ENCODE measurements at places on chromosomes 3 and 15.

GRCh38 chr3:144524531-144524930, 552.9 kb downstream of the DIPK2A start:
- DNase-seq: peak; percentile 12

DNA sequence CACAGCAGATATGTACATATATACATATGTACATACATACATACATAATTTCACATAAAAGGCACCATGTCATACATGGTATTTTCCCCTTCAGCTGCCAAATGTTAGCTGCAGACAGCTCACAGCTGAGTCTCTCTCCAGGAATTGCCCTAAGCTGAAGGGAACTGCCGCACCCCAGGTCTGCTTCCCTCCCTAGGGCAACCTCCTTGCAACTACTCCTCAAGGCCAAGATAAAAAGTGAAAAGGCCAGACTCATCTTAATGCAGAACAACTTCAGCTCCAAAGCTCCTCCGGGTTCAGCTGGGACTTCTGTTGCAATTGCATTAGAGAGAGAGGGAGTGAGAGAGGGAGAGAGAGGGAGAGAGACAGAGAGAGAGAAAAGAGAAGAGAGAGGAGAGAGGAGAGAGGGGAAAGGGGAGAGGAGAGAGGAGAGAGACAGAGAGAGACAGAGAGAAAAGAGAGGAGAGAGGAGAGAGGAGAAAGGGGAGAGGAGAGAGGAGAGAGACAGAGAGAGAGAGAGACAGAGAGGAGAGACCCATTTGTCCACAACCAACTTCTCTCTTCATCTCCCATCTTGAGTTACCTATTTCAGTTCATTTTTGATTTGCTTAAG, 143.4 kb upstream of the HES1 start:
- DNase-seq: no peak

DNA sequence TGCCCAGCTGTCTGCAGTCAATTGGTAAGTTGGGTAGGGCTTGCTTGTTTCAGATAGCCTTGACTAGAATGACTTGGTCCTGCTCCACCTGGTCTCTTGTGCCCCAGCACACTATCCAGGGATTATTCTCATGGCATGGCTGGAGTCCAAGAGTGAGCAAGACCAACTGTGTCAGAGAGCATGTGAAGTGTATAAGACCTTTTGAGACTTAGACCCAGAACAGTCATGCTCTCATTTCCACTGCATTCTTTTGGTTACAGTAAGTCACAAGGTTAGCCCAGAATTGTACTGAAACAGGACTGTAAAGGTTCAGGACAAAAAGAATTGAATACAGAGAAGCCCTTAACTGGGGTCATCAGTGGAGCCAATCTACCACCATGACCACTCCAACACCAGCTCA, 650.8 kb upstream of the ADAMTS9 start:
- DNase-seq: no peak

DNA sequence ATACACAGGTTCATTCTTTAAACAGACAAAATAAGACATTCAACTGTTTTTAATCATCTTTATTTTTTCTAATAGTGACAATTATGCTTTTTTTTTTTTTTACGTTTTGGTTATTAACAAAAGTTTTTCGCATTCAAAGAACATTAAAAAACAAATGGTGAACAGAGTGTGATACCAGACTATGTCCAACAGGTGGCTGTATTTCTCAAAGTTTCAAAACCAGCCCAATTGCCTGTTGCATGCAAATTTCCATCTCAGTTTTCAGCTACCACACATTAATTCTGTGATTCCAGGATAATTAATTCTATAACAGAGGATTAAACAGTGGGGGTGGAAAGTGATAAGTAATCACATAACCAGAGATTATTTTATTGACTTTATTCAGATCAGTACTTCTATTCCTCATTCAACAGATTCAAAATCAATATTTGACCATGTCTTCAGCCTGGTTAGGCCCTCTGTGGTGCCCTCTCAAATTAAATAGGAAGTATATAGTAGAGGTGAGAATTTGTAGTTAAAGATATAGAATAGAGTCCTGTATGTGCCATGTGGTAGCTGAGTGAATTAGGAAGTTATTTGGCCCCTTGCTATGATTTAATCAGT, 122.2 kb upstream of the DCBLD2 start:
- DNase-seq: peak; percentile 66

DNA sequence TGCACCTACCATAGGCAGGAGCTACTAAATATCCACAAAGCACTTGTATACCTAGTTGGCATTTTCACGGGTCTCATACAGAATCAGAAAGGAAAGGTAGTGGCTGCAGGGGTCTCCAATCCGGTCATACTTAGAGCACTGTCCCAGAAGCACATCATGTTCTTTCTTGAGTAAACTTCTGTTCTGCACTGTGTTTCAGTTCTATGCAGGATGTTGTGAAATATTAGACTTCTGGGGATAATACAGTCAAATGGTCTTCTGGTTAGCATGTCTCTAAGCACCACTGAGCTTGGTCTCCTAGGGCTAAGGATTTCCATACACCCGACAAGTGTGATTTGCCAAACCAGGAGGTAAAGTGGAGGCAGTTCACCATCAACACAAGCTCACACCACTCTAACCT, 27.9 kb downstream of the MINDY4B start:
- DNase-seq: no peak

- DNase-seq: no peak
Observed at GRCh38 chr3:121574449-121574848, 6.7 kb downstream of the ARGFX start.

DNA sequence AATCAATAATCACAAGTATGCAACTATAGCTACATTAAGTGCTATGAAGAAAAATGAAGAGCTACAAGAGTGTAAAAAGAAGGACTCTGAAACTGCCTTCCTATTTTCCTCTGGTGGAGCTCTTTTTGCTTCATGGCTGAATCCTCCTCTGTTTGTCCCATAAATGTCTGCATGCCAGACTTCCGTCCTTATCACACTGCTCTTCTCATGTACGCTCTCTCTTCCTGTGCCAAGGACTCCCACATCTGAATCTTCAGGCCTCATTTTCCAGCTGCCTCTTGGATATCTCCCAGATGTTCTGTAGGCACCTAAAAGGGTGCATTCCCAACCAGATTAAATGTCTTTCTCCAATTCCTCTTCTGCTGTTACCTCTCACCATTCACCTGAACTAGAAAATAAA, 123.7 kb downstream of the MECOM start:
- DNase-seq: no peak

GRCh38 chr3:194204042-194204987, 68.4 kb downstream of the HES1 start:
- no peak for DNase-seq

- DNase-seq: no peak
Observed at GRCh38 chr3:64027658-64028057, 4.4 kb upstream of the PSMD6 start.

- DNase-seq: no peak
Observed at GRCh38 chr3:76871655-76872054, 168.2 kb upstream of the ROBO2 start.

GRCh38 chr3:107881509-107881908, 209.3 kb downstream of the CD47 start:
- peak; percentile 56 for DNase-seq

DNA sequence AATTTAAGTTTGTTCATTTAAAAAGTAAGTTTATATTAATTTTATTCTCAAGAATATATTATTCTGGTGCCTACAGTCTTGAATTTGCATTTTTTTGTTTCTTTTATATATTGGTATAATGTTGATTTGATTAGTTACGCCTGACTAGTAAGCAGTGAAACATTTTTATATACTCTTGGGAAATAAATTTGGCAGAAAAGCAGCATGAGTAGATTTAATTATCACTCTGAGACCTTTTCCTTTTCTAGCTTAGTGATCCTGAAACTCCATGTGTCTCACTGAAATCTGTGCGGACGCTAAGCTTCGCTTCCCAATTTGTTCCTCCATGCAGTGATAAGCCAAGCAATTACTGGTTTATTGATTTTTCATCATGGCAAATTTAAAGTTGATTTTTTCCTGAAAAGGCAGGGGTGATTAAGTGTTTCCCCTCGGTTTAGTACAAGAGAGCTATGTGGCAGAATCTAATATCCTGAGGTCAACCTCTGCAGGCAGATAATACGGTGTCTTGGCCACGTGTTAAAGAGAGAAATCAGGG, 87.2 kb upstream of the MLF1 start:
- peak; percentile 14 for DNase-seq

- DNase-seq: peak; percentile 63
Observed at GRCh38 chr3:107523539-107524325, 970 bp downstream of the BBX start.

DNA sequence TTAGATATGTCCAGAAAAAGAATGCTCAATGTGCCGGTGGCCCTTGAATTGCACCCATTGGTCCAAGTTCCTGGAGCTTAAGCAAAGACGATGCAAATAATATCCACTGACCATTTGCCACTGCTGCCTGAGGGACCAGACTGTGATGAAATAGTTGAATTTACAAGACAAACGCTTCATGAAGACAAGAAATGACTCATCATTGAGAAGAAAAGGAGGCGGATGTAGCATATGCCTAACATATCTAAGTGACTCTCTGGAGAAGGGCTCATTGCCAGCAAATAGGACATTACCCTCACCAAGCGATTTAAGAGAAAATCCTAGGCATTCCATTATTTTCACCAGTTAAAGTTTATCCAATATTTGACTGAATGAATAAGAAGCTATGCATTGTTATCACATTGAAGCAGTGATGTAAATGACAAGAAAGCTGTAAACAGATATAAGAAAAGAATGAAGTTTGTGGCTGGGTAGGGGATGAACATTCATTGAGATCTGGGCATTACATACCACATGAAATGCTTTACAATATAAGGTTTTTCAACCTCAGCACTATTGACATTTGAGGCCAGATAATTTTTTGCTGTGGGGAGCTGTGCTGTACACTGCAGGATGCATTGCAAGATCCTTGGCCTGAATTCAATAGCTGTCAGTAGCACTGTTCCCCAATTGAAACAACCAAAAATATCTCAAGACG, 48.9 kb upstream of the CPNE4 start:
- peak; percentile 29 for DNase-seq

- DNase-seq: no peak
Observed at GRCh38 chr3:23421811-23422516, 218.8 kb downstream of the UBE2E2 start.

DNA sequence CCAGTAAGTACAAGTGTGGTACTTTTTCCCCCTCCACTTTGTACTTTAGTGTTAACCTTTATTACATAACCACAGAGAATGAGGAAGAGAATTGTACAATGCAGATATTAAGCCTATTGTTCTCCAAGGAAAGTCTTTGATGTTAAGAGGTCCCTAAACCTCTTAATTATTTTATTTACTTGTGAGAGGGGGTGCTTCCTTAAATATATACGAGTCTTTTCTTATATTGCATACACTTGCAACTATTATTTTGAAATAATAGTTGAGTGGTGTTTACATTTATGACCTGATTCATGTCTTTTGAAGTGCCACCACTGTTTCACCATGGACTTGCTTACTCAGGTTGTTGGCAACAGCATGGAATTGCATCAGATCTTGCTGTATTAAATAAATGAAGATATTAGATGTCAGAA, 10.1 kb downstream of the USP3 start:
- DNase-seq: peak; percentile 44

DNA sequence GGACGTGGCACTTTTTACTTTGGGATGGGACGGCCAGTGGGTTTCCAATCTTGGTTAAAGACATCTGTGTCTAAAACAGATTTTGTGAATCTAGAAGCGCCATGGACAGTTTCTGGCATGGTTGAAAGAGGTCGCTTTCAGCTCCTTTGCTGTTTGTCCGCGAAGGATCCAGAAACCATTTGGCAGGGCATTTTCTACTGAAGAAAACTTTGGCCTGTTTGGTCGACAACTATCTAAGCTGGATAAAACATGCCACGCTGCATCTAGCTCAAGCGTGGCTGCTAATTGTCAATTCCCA, 730 bp upstream of the RORA start:
- no peak for DNase-seq

DNA sequence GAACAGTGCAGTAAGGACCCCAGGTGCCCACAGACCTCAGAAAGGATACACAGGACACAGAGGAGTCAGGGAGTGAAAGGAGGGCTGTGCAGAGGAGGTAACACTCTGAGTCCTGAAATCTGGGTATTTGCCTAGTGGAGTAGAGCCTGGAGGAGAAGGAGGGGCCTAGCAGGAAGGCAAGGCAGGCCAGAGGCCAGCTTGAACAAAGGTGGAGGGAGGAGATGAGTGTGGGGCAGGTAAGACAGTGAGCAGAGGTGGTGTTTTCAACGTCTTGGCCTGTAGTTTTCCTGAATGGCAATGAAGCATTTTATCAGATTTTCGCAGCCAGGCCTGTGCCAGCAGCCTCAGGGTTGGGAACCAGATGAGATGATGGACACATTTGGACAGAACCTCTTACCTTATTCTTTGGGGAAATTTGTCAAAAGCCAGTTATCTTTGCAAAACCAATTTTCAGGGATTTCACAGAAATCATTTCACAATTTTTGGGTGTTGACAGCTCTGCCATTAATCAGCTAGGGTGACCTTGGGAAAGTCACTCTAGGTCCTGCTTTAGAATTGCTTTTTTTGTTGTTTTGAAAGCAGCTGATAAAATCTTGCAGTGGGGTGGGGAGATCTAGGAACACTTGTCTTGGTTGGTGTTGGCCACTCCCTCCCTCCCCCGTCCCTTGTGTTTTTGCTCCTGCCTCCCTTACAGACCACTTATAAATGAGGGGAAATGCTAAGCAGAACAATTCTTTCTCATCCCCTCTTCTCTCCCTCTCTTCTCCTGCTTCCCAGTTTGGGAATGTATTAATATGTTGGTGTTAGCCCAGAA, 38.4 kb downstream of the SPSB4 start:
- no peak for DNase-seq

- no peak for DNase-seq
Observed at GRCh38 chr3:39280571-39280970, 735 bp upstream of the CX3CR1 start.

DNA sequence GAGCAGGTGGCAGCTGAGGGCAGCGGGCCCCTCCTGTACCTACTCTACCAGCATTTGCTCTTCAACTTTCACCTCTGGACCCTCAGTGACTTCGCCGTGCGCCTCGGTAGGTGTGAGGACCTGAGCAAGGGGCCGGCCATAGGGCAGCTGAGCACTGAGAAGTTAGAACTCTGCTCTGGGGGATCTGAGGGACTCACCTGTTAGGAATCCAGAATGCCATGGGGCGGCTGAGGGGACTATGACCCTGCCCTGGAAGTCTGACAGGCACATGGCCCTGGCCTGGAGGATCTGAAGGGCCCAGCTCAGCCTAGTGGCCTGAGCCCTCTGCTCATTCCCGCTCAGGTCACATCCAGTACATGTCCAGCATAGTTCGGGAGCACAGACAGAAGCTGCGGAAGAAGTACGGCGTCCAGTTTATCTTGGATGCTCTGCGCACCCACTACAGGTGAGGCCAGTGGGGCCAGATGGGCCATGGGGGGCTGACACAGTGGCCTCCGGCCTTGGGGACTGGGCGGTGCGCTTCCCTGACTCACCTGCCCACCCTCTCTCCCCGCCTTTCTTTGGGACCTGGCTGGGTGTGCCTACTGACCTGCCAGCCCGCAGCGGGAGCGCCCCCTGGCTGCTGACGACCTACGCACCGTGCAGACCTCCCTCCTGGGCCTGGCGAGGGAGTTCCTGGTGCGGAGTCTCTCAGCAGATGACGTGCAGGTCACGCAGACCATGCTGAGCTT, 18.8 kb downstream of the NBEAL2 start:
- peak; percentile 35 for DNase-seq

Measured in fibroblast of skin of scalp (primary cell).